ENCODE measurements at places on chromosomes 4 and X.

- DNase-seq: no peak
Measured at GRCh38 chr4:545612-546011, 30.5 kb downstream of the TMEM271 start.

DNA sequence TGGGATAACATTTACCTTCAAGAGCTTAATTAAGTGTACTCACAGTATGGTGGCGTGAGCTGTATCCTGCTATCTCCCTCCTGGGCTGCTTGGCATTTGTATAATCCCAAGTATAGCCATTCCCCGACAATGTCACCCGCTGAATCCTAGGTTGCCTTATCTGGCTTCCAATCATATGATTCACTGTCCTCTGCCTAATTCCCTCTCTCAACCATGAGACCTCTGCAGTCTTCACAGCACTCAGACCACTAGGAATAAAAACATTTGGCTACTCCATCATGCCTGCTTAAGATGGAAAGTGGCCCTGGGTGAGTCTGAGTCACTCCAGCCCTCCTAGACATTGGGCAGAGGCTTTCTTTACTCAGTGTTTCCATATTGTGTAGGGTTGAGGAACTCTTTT lies 28.9 kb upstream of the WDFY3 start:
- DNase-seq: no peak

DNA sequence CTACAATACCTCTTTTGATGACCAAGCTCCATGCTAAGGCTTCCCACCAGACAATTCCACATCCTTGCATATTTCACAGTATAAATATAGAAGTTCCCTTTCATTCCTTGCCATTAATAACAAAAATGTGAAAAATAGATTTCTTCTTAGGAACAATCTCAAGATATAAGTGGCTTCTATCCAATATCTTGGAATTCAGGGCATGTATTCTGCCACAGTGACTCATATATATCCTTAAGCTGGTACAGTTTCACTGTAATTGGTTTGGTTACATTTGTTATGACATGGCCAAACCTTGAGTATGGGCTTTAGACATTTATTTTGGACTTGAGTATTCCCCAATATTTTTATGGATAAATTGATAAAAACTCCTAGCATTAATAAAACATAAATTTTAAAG lies 181.7 kb upstream of the DDX53 start:
- DNase-seq: peak; percentile 11

DNA sequence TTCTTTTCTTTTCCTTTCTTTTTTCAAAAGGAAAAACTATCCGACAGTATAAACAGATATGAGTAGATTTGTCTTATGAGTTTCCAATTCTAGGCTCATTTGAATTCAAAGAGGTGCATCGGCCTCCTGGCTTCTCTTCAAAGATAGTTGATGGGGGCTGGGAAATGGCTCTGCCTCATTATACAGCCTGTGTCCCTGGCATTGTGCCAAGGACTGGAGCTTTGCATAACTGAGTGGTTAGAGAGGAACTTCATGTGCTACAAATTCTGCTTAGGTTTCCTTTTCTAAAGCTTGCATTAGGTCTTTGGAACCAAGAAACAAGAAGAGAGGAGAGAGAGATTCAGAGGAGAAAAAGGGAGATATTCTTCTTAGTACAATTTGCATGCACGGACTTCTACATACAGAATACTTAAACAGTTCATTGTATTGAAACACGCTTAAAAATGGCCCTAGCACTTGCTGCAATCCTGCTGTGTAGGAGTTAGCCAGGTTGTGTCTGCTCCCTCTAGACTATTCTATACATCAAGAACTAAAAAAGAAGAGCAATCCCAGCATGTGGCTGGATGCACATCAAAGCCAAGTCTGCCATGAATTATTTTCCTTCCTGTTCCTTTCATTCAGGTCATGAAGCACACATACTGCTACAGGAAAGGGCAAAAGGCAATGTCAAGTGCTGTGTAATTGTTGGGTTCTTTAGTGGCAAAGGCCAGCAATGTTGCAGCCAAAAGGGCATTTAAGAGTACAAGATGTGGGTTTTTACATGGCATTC lies 70.9 kb downstream of the INTS12 start:
- no peak for DNase-seq

DNA sequence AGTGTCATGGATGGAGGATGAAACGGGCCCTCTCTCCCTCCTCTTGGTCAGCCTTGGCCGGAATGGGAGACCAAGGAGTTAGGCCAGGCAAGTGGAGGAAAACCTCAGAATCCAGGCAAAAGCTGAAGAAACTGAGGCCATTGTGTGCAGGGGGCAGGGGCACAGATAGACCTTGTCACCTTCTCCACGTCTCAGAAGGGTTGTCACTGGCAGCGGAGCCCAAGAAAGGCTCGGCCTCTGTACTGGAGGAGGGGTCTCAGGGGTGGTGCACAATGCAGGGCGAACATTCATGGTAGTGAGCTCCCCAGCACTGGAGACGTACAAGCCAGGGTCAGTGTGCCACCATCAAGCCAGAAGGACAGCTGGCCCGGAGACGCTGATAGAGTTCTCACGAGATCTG lies 139.5 kb downstream of the CPZ start:
- DNase-seq: no peak

- DNase-seq: no peak
Measured at GRCh38 chr4:147583876-147584275, 33.3 kb upstream of the TMEM184C start.

DNA sequence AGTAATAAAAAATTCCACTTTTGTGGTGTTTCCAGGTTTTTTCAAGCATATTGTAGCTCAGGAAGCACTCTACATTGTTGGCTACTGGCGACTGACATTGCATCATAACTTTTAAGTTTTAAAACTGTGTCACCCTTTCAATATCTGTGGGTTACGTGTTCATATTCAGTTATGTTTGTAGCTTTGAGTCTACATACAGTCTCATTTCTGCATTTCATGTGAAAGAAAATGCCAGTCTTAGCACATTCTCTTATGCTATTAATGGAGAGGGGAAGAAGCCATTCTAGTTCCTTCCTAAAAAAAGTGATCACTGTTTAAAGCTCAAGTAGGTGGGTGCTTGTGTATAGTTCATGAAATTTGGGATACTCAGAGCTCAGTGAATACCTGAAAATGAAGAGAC lies 38.1 kb downstream of the DIAPH2 start:
- no peak for DNase-seq

DNA sequence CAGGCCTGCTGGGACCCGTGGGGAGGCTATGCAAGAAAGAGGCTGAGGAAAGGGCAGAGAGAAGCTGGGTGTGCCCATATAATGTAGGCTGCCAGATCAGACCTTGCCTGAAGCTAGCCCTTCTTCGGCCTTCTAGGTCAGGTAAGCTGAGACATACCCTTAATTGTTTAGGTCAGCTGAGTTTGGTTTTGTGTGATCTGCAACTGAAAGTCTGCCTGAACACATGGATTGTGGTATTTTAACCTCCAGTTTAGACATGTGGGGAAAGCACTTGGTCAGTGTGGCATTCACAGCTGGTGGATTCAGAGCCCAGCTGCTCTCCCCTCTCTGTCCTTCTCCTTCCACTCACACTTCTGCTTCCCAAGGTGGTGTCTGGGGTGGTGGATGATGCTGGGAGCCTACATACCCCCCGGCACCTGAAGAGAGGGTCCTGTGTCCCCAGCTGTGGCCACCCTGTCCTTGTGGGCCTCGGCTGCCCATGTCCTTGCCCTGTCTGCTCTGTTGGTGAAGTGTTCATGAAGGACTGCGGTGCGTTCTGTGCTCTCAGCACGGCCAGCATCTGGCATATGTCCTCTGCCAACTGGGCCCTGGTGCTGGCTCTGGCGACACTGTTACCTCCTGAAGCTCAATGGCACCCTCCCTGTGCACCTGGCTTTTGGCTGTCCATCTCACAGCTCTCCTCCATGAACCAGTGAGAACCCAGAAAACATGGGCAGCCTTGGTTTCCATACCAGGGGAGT lies 82.1 kb downstream of the NAT8L start:
- no peak for DNase-seq

DNA sequence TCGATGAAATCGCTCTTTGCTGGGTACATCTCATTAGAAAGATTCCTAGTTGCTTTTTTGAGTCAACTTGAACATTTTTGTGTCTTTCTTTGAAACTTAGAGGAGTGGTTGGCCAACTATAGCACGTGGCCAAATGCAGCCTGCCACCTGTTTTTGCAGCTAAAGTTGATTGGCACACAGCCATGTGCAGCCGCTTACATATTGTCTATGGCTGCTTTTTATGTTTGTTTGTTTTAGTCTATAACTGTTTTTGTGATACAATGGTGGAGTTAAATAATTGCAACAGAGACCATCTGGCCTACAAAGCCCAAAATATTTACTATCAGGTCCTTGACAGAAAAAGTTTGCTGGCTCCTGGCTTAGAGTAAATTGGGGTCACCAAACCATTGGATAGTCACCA lies 86.3 kb downstream of the CLCN4 start:
- no peak for DNase-seq

DNA sequence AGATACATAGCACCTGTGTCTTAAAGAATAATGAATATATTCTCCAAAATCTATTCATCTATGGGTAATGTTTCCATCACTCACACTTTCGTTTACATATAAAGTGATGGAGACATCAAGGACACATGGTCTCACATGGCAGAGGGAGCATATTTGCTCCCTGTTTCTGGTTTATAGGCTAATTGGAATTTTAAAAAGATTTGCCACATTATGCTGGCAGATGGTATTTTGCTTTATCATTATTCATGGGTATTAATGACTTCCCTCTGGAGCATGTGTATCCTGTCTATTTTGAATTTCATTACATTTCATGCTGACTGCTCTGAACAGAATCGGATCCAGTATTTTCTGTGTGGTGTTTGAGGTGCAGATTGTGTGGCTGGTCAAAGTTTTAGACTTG lies 79.0 kb downstream of the PDGFRA start:
- no peak for DNase-seq

DNA sequence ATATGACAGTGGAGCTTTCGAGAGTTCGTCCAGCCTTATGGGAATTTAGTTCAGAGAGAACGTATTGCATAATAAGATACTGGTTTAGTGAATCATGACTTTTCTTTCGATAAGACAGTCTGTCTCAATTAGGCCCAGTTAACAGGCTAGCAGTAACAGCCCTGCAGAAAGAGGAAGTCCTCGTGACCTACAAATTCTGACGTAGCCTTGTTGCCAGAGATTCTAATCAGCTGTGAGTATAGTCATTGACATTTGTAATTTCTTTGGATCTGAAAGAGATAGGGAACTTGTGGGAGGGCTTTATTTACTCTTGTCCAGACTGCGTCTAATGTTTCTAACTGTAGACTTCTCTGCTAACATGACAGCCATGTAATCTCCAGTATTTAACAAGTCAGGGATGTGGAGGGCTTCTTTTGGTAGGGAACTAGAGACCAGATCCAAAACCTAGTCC lies 15.8 kb downstream of the ART3 start:
- peak; percentile 68 for DNase-seq

DNA sequence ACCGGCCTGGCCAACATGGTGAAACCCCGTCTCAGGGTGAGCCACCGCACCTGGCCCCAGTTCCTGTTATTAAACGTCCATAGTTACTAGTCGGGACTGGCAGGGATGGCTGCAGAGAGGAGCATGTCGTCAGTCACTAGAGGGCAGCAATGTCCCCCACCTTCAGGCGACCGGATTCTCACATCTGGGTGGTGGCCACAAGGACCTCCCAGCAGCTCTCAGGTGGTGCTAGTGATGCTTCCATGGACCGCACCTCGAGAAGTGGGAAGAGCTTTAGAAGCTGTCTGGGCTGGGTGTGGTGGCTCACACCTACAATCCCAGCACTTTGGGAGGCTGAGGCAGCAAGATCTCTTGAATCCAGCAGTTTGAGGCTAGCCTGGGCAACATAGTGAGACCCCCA lies 13.3 kb upstream of the IL3RA start:
- no peak for DNase-seq

DNA sequence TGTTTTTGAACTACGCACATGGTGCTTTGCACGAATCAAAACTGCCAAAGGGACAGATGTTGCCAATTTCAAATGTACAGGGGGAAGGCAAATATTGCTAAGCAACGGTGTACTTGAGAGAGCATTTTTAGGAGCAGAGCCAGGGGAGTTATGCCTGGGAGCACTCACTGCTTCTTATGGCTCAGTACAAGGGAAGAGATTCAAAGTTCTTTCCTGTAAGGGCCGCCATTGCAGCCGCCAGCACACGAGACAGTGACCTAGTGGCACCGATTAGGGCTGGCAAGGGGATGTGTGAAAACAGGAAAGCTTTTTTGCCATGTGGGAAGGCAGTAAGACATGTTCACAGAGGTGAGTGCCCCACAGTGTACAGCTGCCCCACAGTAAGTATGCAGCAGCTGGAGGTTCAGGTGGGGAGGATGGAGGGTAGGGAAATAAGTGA lies 133.8 kb downstream of the AFF1 start:
- no peak for DNase-seq

DNA sequence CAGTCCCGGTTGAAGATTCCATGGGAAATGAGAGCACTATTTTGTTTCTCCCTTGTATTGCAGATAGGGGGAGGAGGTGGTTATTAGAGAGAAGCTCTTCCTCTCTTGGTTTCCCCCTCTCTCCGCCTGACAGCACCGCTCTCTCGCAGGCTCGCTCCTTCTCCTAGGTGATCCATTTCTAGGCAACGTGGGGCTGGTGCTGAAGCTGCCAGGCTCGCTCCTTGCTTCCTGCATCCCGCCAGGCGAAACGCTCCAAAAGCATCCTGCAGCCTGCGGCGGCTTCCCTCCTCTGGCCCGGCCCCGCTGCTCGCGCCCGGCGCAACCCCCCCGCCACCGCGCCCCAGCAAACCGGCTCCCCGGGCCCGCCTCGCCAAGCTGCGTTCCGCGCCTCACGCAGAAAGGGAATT lies at the start of gene GRID2:
Gene GRID2, plus strand, starts transcription at position 346 of the 407 bp plus-strand sequence.
- peak; percentile 44 for DNase-seq

GRCh38 chr4:80454040-80454439 lies 118.5 kb downstream of the CFAP299 start:
- DNase-seq: no peak

- DNase-seq: no peak
Measured at GRCh38 chr4:105414316-105414715, 59.5 kb downstream of the PPA2 start.

- DNase-seq: no peak
Measured at GRCh38 chr4:55439023-55439422, 43.3 kb downstream of the TMEM165 start.

DNA sequence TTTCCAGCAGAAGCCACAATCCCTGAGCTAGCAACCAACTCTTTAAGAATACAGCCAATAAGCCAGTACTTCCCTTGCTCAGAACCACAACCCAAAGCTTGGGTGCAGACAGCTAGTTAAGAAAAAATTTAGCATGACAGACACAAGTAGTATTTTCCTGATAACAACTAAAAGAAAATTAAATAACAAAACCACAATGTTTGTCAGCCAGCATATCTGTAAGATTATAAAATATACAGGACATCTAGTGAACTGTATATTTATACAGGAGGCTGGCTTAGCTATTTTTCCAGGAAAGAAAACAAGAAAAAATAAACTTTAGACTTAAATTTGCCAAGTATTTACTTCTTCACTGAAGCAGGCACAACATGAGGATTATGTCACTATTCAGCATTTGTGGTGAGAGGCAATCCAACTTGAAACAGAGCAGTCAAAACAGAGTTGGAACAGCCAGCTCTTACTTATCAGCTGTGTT lies 6.6 kb downstream of the PF4V1 start:
- DNase-seq: peak; percentile 30

DNA sequence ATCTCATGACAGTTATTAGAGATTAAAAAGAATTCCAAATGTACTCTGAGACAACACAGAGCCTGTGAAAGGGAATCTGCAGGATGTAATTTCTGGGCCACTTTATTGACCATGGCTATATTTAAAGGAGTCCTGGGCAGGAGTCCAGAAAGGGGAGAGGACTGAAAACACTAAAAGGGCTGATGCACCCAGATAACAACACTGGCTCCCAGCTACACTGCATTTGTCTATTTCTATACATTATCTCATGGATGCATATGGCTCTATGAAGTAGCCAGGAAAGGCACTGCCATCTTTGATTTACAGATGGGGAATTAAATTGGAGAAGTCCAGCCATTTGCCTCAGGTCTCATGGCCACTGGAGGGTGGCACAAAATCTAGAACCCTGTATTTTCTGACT lies 56.0 kb downstream of the MED28 start:
- no peak for DNase-seq

All from foreskin fibroblast (primary cell).